ENCODE measurements at places on chromosomes 1 and 21.

GRCh38 chr21:25457411-25457810, 149.9 kb downstream of the MRPL39 start:
- DNase-seq: no peak

DNA sequence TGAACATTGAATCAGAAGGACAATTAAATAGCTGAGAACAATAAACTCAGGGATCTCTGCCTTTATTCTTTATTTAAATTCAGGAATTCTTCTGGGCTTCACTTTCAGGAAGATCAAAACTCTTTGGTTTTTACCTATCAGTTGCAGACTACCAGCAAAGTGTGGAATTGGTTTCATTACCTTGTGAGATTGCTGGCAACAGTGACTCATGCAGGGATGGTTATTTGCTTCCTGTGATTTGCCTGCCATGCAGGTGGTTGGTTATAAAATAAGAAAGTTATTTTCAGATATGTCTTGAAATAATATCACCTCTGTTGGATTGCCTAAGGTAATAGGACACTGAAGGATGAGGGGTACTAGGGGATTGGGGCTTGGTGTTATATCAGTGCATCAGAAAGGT, 204.6 kb downstream of the PTBP2 start:
- no peak for DNase-seq

DNA sequence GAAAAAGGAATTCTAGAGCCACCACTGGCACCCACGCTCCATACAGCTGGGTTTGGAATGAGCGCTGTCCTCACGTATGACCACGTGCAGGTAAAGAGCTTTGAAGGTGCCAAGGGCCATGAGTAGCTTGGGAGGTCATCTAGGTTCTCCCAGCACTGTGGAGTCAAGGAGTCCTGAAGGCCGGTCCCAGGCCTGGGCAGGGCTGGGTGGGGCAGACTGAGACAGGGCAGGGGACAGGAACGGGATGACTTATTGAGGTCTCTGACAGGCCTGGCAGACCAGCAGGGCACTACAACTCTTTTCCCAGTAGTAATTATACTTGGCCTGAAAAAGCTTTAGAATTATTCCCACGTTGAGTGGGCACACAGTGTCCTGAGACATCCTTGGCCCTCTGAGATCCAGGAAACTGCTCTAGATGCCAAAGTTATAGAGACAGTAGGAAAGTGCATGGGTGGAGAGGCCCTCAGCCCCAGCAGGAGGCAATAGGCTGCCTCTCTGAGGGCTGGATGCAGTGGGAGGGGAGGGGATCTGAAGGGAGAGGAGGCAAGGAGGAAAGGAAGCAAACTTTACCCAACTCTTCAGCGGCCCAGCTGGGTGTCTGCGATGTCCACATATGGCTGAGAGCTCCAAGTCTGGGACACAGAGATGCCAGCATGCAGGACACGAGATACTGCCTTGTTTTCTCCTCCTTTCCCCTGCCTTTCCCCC, 1.8 kb upstream of the CDA start:
- DNase-seq: no peak

GRCh38 chr1:82503822-82504221, 703.1 kb downstream of the ADGRL2 start:
- DNase-seq: no peak

- DNase-seq: no peak
Observed at GRCh38 chr1:209319057-209319432, 264.5 kb upstream of the CAMK1G start.

DNA sequence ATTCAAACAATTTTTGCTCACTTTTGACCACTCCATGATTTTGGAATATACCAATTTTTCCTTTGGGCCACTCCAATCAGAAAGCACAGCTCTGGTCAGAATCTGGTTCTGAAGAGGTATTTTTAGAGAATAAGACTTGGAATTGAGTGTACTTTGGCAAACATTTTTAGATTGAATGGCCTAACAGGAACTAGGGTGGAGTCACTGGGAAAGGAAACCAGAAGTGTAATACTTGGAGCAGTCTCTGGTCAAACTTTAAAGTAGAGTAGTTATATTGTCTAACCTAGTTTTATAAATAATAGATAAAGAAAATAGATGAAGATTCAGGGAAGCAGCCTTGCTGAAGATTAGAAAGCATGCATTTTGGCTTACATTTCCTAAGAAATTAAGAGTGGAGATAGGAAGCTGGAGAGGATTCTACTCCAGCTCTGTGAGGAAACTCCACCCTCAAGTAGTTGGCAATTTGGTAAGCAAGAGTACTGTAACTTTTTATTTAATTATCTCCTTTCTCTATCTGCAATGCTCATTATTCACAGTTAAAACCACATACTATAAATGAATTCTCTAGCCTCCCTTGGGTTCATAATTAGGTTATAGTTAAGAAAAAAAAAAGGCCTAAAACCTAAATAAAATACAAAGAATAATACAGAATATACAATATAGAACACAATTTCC, 15.8 kb downstream of the STIL start:
- no peak for DNase-seq

- no peak for DNase-seq
Observed at GRCh38 chr1:12186679-12186985, 19.8 kb downstream of the TNFRSF1B start.

Data from midbrain (tissue), 1 donor.